ENCODE measurements at places on chromosomes 1 and 21.

DNA sequence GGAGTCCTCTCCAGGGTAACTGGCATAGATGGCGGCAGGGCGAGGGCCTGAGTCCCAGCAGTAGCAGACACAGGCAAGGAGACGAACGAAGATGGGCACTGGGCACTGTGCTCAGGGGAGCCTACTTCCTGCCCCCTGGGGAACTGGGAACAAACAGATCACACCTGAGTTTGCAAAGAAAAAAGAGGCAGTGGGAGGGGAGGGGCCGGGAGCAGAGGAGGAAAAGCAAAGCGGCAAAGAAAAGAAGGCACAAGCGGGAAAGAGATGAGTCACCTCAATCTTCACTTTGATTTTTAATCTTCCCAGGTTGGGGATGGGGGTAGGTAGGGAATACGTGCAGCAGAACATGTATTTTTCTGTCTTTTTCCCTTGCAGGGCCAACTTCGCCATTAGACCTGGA is 44.0 kb downstream of the ZSCAN20 start:
- no peak for DNase-seq

GRCh38 chr1:2810281-2810680 is 8.8 kb upstream of the TTC34 start:
- DNase-seq = no peak

- DNase-seq = peak; percentile 71
Observed at GRCh38 chr1:17919525-17920439, 164.6 kb downstream of the ACTL8 start.

DNA sequence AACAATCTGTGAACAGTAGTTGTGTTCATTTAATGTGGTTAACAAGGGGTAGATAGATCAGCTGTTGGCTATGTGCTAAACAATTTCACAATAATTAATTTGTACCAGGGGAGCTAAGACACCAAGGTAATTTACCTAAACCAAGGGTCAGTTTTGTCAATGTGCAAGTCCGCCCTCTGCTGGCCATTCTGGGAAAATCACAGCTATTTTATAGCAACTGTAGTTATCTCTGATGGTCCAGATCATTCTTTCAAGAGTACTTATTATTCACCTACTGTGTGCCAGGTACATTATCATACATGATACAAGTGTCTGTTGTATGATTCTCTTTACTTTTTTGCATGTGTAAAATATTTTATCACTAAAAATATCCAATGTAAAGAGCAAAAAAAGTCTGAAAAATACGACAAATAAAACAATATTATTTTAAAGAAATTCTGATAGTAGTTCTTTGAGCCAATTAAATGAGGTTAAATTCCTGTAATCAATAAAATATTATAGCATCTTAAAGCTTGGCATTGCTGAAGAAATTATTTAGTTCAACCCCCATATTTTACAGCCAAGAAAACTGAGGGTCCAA is 312.3 kb upstream of the FAM78B start:
- DNase-seq = peak; percentile 57

DNA sequence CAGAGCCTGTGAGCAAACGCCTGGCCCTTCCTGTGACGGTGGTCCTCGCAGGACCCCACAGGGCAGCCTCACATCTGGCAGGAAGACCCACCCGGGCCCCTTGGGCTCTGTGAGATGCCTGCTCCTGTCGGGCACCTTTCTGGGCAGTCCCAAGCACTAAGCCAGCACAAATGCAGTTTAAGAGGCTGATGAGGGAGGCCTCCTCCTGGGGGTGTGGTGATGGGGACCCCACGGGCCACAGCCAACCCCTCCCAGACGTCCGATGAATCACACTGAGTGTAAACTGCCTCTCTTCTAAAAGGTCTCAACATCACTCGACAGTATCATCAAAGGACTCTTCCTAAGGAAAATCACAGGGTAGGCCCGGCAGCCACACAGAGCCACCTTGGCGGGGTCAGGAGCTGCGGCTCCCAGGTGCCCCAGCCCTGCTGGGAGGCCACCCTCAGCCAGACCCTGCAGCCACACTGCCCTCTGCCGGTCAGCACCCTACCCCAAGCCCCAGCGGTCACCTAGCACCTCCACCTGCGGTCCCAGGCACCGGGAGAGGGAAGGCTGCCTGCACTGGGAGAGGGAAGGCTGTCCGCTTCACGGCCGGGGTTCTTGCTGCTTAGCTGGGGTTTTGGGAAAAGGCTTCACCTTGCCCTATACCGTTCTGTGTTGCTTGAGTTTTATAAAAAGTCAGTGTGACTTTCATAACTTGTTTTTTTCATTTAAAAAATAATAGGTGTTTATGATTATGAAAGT is 3.9 kb upstream of the PRKCZ start:
- DNase-seq = peak; percentile 19

- DNase-seq = no peak
Observed at GRCh38 chr1:28577052-28577678, 14.9 kb upstream of the RAB42 start.

GRCh38 chr1:37498872-37499617 is 15.5 kb downstream of the MEAF6 start:
- DNase-seq = peak; percentile 85

- peak; percentile 45 for DNase-seq
Observed at GRCh38 chr1:214933375-214933774, 149.2 kb upstream of the KCNK2 start.

GRCh38 chr1:236702791-236703394 is 16.6 kb downstream of the ACTN2 start:
- no peak for DNase-seq

DNA sequence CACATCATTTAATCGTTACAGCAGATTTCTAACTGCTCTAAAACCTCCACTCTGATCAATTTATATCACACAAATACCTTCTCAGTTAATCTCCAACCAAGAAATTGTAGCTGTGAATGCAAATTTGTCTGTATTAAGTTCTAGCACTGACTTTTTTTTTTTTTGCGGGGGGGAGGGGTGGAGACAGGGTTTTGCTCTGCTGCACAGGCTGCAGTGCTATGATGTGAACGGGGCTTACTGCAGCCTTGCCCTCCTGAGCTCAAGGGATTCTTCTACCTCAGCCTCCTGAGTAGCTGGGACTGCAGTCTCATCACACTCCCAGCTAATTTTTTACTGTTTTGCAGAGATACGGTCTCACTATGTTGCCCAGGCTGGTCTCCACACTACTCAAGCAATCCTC is 163.6 kb downstream of the RERE start:
- DNase-seq = no peak

DNA sequence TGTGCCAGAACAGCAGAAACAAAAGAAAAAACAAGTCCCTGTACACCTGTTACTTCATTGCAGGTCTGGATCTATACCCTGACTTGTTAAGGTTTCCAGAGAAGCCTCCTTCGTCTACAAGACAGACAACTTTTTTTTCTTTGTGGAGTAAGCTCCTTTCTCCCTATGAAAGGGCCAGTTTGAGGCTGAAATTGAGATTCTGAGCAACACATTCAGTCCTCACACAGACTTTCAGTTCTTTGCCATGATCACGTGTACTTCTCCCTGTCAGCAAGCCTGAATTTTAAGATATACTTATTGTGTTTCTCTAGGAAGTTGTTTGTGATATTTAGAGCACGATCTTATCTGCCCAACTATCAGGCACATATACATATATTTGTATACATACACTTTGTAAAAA is 374.0 kb downstream of the NTNG1 start:
- no peak for DNase-seq

- DNase-seq = no peak
Observed at GRCh38 chr1:56590520-56591011, 11.2 kb upstream of the PLPP3 start.

DNA sequence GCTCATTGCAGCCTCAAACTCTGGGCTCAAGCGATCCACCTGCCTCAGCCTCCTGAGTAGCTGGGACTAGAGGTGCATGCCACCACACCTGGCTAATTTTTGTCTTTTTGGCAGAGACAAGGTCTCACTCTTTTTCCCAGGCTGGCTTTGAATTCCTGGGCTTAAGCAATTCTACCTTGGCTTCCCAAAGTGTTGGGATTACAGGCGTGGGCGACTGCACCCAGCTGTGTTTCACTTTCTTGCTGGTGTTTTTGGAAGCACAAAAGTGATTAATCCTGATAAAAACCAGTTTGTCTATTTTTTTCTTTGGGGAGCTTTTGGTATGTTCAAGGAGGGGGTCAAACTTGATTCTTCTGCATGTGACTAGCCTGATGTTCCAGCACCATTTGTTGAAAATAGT is 19.3 kb downstream of the RNF11 start:
- no peak for DNase-seq
